ENCODE measurements at places on chromosomes 3 and 15. TPM values are rescaled to one million over a fixed set of nuclear protein-coding genes. Genes with fewer than 3 reads are reported as not detected.

Gene TAMM41
- 23.4 TPM for total RNA-seq

Gene PIERCE2
- total RNA-seq = 2.0 TPM

Gene CNOT10
- total RNA-seq = 29.6 TPM

Gene CLDN16
- 0.25 TPM for total RNA-seq

Gene TRPM1
- not detected for total RNA-seq

Gene SAMD7
- total RNA-seq = not detected

Gene WNT7A
- total RNA-seq = not detected

Gene MAGEL2
- 1.5 TPM for total RNA-seq

Gene SERPINI1
- 3.4 TPM for total RNA-seq

Gene ABCF3
- 61.7 TPM for total RNA-seq

Gene GPR87
- not detected for total RNA-seq

Gene TLR9
- 0.50 TPM for total RNA-seq

Gene BAHD1
- total RNA-seq = 63.2 TPM

Gene TXNRD3
- 16.5 TPM for total RNA-seq

Gene ST8SIA2
- total RNA-seq = 0.46 TPM

Gene DNAJA4
- total RNA-seq = 8.2 TPM

Gene OXTR
- total RNA-seq = 0.92 TPM

Gene SERPINI2
- total RNA-seq = 0.33 TPM

Gene TMEM207
- not detected for total RNA-seq

Gene IL16
- total RNA-seq = 9.9 TPM

Gene GADL1
- 0.20 TPM for total RNA-seq

Gene ALDH1A3
- 19.7 TPM for total RNA-seq

Gene MORC1
- total RNA-seq = 0.18 TPM

Gene IQGAP1
- 97.0 TPM for total RNA-seq

Gene SLC12A8
- total RNA-seq = 0.89 TPM

Gene MKRN2OS
- total RNA-seq = 0.27 TPM

Gene GNAT1
- total RNA-seq = not detected

Gene ERICH6
- total RNA-seq = not detected

Gene CLSTN2
- 208 TPM for total RNA-seq

Gene APOD
- 64.4 TPM for total RNA-seq

Gene RAB5A
- 46.9 TPM for total RNA-seq

Gene GPR171
- not detected for total RNA-seq

Gene DUOXA2
- not detected for total RNA-seq

Gene MOBP
- total RNA-seq = 0.23 TPM

Gene UNC45A
- total RNA-seq = 69.5 TPM

All from ovary (tissue), 10 donors.